CD4-positive, alpha-beta T cell treated with Interleukin-4 for 1 hour (primary cell): ENCODE measurements at places on chromosomes 13 and 19.

DNA sequence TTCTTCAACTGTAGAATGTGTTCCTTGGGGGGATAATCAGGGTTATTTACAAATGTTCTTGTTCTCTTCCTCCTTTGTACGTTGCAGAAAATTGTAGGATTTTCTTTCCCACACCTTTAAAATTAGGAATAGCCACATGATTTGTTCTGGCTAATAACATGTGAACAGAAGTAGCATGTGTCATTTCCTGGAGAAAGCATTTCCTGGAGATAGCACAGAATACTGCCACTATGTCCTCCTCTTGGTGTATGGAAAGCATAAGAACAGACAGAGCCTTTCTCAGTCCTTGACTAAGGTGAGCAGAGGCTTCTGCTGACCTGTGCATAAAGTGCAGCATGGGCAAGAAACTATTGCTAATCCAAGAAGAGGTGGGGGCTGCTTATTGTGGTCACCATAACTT, 101.8 kb downstream of the FAM216B start:
- no peak for DNase-seq

GRCh38 chr13:97934590-97934989, 18.9 kb upstream of the IPO5 start:
- no peak for DNase-seq

- DNase-seq, result no peak
Observed at GRCh38 chr19:15461694-15462093, 2.6 kb downstream of the RASAL3 start.

DNA sequence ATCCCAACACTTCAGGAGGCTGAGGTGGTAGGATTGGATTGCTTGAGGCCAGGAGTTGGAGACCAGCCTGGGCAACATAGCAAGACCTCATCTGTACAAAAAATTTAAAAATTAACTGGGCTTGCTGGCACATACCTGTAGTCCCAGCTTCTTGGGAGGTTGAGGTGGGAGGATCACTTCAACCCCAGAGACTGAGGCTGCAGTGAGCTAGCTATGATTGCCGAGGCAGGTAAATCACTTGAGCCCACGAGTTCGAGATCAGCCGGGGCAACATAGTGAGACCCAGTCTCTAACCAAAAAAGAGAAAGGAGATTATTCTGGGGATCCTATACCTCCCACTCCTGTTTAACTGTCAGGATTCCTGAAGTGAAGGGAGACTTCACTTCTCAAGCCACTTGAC, 16.4 kb upstream of the GARRE1 start:
- DNase-seq, result no peak

DNA sequence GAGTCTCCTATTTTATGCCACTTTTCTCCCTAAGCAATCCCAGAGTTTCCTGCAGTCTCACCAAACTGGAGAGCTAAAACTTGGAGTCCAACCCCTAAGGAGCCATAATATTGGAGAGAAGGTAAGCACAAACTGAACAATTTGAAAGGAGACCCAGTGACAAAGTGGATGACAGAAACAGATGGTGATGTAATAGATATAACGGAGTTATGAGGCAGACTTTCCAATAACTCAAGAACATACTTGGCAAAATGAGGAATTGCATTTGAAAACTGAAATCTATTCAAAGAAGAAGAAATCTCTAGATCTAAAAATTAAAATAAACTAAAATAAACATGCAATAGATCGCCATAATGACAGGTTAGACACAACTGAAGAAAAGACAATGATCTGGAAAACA, 200.9 kb upstream of the MIR17HG start:
- no peak for DNase-seq

DNA sequence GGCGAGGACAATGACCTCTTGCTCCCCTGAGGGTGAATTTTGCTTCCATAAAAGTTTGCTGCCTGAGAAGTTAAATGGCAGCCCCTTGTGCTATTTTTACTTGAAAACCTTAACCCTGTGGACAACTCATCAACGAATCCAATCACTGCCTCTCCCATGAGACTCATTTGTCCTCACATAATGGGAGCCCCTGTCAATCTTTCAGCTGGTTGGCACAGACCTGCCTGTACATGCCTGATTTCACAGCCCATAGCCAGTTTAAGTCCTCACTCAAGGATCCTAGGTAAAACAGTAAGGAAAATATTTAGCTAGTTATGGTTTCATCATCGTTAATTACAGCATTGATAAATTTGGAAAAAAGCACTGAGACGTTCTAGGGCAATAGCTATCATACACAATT, 207.4 kb downstream of the NHLRC3 start:
- DNase-seq, result no peak

GRCh38 chr13:44312834-44313551, 60.6 kb upstream of the SERP2 start:
- no peak for DNase-seq

DNA sequence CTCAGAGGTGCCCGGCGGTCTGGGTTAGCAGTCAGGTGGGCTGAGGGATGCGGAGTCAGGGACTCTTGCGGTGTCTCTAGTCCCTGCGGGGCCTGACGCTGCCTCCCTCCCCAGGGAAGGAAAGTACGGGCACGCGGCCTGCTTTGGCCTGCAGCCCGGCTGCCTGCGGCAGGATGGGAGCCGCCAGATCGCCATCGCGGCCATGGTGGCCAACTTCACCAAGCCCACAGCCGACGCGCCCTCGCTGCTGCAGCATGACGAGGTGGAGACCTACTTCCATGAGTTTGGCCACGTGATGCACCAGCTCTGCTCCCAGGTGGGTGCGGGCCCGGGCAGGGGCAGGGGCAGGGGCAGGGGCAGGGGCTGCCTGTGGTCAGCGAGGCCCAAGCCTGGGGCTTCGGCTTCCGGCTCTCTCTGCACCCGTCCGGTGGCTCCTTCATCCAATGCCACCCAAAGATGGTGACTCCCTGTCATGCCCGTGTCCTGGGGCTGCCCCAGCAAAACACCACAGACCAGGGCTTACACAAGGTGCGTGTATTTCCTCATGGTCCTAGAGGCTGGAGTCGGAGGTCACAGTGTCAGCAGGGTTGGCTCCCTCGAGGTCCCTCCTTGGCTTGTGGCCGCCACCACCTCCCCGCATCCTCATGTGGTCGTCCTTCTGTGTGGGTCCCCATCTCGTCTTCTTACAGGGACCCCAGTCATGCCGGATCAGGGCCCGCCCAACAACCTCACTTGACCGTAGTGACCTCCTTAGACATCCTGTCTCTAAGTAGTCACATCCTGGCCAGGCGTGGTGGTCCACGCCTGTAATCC, 11.3 kb upstream of the ZNF554 start:
- no peak for DNase-seq

- no peak for DNase-seq
Observed at GRCh38 chr13:79141082-79141481, 265.0 kb downstream of the RBM26 start.

DNA sequence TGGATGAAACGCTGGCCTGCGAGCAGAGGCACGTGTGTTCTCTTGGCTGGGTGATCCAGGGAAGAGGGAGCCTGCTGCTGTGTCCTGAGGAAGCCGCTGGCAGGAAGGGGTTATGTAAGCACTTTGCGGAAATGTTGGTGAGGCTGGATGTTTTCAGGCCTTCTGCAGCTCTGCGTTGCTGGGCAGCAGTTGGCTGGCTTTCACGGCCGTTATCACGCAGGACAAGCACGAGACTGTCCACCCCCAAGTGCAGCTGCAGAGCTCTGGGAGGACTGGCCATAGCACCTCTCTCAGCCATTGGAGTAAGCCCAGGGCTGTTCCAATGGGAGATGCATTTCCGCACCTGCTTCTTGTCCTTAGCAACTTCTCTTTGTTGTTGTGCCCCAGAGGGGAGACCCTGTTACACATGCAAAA, 146.9 kb upstream of the SOX21 start:
- no peak for DNase-seq

DNA sequence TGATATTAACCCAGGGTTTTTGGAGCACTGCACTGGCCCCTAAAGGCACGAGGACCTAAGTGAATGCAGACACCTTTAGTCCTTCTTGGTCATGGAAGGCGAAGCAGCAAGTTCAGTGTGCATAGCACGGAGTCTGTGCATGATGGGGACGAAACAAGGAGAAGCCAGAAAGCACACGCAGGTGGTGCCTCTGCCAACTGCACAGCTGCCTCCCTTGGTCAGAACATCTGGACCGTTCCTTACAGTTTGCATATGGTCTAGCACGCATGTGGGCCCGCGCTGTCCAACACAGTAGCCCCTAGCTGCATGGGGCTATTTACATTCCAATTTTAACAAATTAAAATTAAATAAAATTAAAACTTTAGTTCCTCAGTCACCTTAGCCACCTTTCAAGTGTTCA, 44.0 kb downstream of the FLT3 start:
- DNase-seq, result no peak

GRCh38 chr13:109844396-109844795, 58.0 kb upstream of the IRS2 start:
- DNase-seq, result no peak

GRCh38 chr19:10961073-10961860, 437 bp downstream of the SMARCA4 start:
- DNase-seq, result peak; percentile 26

DNA sequence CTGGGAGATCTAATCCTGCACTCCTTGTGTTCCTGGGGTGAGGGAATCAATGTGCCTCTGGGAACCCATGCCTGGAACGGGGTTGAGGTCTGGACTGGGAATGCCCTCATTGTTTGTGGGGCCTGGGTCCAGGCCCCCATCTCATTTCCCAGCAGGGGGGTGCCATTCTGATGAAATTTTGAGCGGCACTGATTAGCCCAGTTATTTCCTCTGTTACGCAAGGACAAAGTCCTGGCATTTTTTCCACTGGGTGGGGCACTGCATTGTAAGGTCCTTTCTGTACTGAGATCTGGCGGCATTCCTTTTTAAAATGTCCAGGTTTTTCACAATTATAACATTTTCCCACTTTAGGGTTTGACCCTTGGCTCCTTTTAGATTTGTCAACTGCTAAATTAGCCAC, 14.8 kb downstream of the FPR3 start:
- no peak for DNase-seq

- DNase-seq, result no peak
Observed at GRCh38 chr19:8336072-8336569, 6.9 kb downstream of the KANK3 start.

DNA sequence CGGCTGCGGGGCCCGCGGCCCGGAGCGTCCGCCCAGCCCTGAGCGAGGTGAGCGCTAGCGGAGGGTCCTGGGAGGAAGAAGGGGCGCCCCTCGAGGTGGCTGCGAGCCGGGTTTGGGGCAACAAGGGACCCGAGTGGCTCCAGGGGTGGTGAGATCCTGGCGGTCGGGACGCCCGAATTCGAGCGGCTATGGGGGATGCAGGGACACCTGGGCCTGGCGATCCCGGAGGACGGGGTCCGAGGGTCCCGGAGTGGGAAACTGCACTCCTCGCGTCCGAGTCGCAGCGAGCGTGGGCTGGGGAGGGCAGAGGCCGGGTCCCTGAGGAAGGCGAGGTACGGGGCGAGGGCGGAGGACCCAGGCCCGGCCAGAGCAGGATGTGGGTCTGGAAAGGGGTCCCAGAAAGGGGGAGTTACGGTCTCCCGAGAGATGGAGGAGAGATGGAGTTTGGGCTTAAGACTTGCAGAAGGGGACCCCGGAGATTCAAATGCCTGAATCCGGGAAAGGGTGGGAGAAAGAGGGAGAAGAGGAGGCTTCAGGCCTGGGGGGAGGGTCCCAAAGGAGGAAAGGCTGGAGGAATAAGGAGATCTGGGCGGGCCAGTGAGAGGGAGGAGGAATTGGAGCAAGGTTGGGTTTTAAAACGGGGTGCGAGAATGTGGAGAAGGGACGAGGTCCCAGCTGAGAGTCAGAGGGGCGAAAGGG, 542 bp downstream of the CACNG7 start:
- no peak for DNase-seq

DNA sequence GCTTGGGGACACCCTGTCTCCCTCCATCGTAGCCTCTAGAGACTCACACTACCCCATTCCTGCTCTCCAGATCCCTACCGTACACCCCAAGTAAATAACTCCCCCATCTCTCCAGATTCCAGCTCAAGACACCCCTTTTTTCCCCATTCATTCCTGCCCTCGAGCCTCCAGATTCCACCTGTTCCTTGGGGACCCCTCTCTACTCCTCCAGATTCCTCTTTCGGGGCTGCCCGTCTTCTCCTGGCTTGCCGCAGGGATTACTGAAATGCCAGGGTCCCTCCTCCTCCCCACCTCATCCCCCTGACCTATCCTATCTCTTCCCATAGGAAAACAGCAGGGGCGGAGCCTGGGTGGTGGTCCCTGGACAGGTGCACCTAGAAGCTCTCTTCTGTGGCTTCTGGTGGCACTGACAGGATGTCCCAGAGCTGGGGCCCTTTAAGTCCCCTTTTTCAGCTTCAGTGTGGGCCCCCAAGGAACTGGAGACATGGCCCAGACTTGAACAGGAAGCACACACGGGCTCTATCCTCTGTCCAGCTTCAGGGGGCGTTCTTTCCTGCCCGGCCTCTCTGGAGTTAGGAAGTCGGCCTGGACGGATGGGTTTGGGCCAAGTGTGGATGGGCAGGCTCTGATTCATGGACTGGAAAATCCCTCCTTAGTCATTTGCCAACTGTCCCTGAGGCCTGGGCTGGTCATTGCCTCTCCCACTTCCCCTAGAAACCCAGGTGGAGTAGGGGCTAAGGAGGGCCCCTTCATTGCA, 1.2 kb downstream of the ZSWIM4 start:
- DNase-seq, result no peak

DNA sequence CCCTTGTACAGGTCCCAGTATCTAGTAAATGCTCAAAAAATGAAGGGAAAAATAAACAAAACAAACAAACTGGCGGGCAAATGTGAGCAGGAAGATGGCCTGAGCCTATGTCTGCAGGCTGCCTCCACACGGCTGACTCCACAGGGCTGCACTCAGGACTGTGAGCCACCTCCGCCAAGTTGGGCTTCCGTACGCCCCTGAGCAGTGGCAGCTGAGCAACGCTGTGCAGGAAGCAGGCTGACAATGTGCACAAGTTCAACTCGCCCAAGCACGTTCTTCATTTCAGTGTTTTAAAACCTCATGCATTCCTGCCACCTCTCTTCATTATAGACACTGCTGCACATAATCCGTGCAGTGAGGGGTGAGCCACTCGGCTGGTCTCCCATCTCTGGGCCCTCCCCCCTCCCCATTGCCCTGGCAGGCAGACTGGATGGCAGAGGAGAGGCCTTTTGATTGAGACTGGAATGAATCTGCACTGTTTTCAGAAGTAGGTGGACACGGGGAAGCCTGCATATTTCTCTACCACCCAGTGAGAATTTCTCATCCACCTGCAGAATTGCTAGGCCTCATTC, 915.3 kb downstream of the UQCRFS1 start:
- DNase-seq, result no peak
